Osteocyte (in vitro differentiated cells): ENCODE measurements at places on chromosomes 11 and 22.

GRCh38 chr11:75673977-75674582 is 5.2 kb upstream of the MAP6 start:
- no peak for DNase-seq

DNA sequence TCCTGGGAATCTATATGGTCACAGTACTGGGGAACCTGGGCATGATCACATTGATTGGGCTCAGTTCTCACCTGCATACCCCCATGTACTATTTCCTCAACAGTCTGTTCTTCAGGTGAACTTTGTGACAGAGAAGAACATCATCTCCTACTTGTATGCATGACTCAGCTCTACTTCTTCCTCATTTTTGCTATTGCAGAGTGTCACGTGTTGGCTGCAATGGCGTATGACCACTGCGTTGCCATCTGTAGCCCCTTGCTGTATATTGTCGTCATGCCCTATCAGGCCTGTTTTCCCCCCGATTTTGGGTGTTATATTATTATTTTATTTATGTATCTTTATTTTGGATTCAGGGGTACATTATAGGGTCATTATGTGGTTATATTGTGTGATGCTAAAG is 2.4 kb upstream of the OR8G1 start:
- DNase-seq, result no peak

DNA sequence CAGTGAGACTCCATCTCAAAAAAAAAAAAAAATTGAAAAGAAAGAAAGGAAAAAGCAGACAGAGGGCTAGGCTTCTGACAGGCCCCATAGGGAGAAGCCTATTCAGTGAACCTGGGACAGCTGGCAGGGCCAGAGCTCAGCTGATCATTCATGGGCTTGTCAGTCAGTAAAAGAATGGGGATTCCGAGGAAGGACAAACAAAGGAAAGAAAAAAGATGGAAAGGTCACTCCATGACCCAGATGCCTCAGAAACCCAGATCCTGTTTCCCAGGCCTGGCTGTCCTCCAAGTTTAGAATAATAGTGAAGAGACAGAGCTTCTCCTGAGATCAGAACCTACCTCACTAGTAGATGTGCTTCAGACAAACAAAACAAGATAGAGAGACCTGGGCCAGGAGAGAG is 34.3 kb upstream of the ASPHD2 start:
- DNase-seq, result no peak

- DNase-seq, result no peak
These were observed 23.8 kb upstream of the HIKESHI start for GRCh38 chr11:86278226-86278625.

- no peak for DNase-seq
These were observed 7.2 kb upstream of the IL18BP start for GRCh38 chr11:71991494-71991893.

DNA sequence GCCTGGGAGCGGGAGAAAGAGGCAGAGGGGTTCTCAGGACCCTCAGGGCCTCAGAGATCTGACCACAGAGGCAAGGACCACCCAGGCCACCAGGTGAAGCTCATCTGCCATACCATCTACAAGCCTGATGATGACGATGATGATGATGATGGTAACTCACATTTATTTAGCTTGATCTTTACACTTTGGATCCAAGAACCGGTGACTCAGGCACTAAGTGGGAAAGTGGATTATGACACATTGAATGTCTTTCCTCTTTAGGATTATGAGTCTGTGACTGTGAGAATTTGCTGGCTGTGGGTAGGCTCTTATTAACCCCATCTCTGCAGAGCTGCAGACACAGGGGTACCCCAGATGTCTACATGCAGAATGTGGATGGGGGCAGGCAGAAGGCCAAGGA is 110.3 kb downstream of the DSCAML1 start:
- no peak for DNase-seq

- DNase-seq, result no peak
These were observed 1.5 kb downstream of the YPEL4 start for GRCh38 chr11:57647960-57648800.

DNA sequence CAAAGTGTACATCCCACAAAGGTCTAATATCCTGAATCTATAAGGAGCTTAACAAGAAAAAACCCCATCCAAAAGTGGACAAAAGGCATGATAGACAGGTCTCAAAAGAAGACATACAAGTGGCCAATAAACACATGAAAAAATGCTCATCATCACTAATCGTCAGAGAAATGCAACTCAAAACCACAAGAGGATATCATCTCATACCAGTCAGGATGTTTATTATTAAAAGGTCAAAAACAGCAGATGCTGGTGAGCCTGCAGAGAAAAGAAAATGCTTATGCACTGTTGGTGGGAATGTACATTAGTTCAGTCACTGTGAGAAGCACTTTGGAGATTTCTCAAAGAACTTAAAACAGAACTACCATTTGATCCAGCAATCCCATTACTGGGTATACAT is 12.7 kb downstream of the LGALS12 start:
- no peak for DNase-seq

- no peak for DNase-seq
These were observed 770.6 kb upstream of the CCDC90B start for GRCh38 chr11:84056653-84057376.

- DNase-seq, result no peak
These were observed 317.8 kb downstream of the BUD13 start for GRCh38 chr11:116454951-116455350.

DNA sequence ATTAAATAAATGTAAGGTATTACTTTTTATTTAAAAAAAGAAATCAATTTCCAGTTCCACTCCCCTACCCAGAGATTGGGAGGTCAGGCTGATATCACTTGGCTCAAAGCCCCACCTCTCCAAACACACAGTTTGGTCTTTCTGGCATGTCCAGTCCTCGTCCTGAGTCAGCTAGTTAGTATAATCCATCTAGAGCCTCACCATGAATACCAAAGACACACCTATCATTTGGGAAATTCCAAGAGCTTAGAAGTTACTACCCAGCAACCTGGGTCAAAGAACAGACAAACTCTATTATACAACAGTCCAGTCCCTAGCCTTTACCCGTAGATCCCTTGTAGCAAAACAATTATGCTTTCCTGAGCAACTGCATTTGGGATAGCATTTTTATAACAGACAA is 9.4 kb downstream of the TREH start:
- no peak for DNase-seq

- no peak for DNase-seq
These were observed 125.1 kb upstream of the ZBED5 start for GRCh38 chr11:10982704-10983510.

DNA sequence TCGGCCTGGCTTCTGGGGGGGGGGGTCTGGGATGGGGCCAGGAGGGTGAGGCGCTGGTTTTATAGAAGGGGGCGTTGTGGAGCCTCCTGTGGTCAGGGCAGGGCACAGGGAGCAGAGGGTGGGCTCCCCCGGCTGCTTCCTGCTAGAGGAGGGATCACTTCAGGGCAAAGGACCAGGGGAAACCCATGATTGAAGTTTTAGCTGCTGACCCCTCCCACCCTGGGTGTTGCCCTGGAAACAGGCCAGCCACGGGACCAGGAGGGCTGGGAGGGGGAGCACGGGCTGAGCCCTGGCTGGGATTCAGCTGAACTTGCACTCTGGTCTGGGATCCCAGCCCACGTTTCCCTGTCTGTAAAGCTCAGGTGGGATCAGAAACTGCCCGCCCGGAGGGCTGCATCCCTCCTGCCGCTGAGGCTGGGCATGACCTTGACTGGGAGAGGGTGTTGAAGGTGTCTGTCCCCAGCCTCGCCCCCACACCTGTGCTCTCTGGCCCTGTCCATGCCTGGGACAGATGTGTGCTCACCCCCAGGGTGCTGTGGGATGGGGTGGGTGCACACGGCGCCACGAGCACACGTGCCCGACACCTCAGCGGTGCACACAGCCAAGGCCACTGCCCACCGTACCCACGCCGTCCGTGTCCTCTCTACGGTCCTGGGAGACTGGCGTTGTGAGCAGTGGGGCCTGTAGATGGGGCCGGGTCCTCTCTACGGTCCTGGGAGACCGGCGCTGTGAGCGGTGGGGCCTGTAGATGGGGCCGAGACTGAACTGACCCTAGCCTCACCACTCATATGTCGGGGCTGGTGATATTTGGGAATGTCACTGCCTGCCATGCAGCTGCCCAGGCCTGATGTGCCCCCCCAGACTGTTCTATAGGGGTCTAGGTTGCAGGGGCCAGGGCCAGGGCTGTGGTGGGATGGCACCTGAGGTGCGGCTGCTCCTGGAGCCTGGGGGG is 2.3 kb downstream of the TSPAN4 start:
- DNase-seq, result peak; percentile 97

DNA sequence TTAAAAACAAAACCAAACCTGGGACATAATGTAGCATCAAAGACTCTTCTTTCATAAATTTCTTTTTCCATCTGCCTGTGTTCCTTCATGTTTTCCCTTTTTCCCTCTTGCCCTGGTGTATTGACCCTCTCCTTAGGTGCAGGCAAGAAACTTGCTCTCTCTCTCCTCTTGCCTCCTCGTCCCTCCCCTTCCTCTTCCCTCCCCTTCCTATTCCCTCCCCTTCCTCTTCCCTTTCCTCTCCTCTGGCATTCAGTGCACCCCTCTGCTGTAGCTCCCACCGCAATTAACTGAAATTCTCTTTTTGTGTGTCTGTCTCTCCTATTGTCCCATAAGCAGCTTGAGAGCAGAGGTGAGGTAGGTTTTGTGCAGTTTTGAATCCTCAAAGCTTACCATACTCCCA is 49.9 kb downstream of the CSF2RB start:
- DNase-seq, result no peak

- no peak for DNase-seq
These were observed 3.7 kb downstream of the PPM1F start for GRCh38 chr22:21948824-21949568.

- no peak for DNase-seq
These were observed 280.8 kb downstream of the KIRREL3 start for GRCh38 chr11:126719740-126720139.

DNA sequence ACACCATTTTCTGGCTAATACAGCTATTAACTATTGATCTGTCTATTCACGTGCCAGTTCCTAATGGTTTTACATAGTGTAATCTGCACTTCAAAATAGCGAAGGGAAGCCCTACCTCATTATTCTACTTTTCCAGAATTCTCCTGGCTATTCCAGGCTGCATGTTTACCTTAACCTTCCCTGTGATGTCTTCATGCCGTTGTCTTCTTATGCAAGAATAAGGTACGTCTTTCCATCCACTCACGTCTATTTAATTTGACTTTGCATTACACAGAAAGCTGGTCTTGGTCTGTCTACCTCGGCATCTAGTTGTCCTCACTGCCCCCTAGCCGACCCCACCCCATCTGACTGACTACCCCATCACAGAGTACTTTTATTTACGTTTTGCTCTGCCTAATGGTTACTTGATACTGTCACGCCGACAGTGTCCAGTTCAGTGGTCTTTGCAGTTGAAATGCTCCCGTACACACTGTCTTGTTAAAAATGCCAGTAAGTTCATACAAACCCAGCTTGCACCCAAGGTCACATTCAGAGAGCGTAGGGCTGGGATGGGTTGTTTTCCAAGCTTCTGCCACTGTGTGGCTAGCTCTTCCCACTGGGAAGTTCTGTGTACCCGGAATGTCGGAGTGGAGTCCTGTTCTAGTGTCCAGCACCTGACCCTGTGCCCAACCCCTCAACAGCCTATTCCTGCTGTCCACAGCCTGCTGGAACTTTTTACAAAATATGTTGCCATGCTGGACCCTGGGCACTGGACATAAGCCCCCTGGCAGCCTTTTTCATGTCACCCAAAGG is 15.0 kb downstream of the NEAT1 start:
- no peak for DNase-seq

GRCh38 chr11:92269021-92269420 is 44.4 kb downstream of the FAT3 start:
- DNase-seq, result no peak

GRCh38 chr11:117378976-117379865 is 51.6 kb downstream of the CEP164 start:
- no peak for DNase-seq

DNA sequence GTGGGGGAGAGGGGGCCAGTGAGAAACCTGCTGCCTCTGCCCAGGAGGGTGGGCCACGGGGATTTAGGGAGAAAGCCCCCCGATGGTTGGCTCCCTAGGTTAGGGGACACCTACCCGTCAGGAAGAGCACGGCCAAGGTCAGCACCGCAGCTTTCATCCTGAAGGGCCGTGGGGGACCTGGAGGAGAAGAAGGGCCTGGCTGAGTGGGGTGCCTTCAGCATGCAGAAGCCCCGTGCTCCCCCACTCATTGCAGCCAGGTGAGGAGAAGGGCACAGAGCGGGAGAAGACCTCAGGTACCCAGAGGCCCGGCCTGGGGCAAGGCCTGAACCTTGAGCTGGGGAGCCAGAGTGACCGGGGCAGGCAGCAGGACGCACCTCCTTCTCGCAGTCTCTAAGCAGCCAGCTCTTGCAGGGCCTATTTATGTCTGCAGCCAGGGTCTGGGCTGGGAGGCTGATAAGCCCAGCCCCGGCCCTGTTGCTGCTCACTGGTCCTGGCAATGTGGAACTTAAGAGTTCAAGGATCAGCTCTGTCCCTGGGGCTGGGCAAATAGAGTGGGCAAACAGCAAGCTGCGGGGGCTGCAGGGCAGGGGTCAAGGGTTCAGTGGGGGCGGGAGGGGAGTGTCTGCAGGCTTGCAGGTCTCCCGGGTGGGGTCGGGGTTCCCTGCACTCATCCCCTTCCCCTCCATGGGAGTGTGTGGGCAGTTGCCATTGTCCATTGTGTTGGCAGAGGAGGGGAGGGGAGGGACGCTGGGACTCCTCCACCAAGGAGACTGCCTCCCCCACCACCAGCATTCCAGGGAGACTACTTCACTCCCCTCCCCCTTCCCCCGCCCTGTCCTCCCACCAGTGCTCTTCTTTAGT is at the start of gene APOA1:
Gene APOA1 (minus strand): TSS at position 392 of the 861 bp plus-strand sequence. CDS start 235 bp downstream, at position 157.
- no peak for DNase-seq

DNA sequence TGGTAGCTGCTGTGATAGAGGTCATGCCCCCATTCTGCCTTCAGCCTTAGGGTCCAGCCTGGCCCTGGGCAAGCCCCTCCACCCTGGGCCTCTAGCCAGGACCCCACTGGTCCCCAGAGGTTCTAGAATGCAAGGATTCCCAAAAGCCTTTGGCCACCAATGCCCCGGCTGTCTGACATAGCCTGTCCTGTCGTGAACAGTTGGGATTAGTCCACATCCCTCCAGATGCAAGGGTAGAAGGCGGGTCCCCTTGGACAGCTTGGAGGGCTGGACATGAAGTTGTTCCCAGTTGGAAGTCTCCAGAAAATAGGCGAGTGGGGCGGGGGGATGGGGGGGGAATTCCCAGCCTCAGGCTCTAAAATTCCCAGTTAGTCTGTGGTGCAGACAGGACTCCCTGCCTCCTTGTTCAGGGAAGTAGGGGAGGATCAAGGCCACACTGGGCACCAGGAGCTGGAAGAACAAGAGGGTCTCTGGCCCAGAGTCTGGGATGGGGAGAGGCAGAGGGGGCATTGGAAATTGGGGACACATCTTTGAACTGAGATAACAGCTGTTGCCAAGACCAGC is 5.2 kb upstream of the ADORA2A start:
- DNase-seq, result no peak

DNA sequence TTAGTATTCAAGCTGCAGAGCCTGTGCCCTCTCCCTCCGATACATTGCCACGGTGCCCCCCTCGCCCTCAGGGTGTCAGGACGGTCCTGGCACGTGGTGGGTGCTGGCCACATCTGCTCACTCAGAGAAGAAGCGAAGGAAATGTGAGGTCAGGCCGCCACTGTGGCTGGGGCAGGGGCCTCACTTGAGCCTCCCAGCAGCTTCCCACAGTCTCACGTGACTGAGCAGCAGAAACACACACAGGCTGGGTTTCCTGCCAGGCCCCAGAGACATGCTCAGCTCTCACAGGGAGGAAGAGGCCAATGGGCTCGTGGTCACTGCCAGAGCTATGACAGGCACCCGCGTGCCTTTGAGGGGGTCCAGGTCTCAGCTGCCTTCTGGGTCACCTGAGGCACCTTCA is 37.9 kb upstream of the PRR5 start:
- no peak for DNase-seq

- no peak for DNase-seq
These were observed 242.1 kb downstream of the LUZP2 start for GRCh38 chr11:24738972-24739371.
